Muscle of back (tissue), 13 donors: ENCODE measurements at places on chromosomes 6 and 20.

GRCh38 chr6:136552054-136552453, 1.8 kb upstream of the MAP7 start:
- DNase-seq = no peak

GRCh38 chr20:5489601-5490000, 172.8 kb upstream of the PROKR2 start:
- no peak for DNase-seq

GRCh38 chr6:161424421-161424820, 150.6 kb upstream of the AGPAT4 start:
- no peak for DNase-seq

GRCh38 chr6:53918854-53919510, 124.2 kb downstream of the LRRC1 start:
- DNase-seq = no peak
